ENCODE measurements at places on chromosomes 6 and 20. TPM values are rescaled to one million over a fixed set of nuclear protein-coding genes. Genes with fewer than 3 reads are reported as not detected.
A peak's percentile ranks its signal among the peaks of the same experiment; 100 is the strongest.

DNA sequence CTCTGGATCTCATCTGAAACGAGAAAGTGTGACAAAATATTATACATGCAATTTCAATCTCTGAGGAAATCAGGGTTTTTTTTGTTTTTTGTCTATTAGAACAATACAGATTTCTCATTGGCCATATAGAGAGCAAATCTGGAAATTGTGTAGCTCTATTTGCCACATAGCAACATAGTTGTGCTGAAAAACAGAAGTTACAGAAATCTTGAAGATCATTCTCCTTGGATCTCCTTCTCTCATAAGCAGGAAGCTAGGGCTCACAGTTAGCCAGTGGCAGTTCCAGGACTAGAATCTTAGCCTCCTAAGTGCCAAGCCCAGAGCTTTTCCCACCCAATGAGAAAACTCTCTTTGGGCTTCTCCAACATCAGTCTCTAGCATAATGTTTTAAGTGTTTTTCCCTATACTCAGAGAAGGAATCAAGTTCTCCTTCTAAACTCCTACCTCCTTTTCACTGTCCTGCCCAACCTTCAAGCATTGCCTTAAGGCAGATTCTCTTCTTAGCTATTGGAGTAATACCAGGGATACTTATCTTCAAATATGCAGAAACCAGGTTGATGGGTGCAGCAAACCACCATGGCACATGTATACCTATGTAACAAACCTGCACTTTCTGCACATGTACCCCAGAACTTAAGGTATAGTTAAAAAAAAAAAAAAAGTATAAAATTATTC is 211.6 kb downstream of the ALDH8A1 start:
- no peak overlapping the region for H3K27ac ChIP-seq
- H3K36me3 ChIP-seq: no peaks in the 10 kb centered on the region
- DNase-seq: no peak
- H3K27me3 ChIP-seq: peaks cover 26% of the 10 kb centered on the region

DNA sequence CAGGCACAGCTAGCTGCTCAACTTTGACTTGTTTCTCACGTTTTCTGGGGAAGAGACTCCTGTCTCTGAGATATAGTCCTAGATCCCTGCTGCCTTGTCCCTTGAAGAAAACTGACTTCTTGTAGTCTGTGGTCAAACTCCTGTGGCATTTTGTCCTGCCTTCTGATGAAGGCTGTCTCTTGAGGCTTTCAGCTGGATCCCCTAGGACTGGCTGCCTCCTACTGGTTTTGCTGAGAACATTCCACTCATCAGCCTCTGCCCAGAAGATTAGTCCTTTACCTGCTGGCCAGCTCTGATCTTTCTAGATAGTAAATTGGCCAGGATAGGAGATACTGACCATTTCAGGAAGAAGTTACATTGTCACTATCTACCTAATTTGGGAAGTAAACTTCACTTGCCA is 71.9 kb upstream of the CNR1 start:
- H3K36me3 ChIP-seq: no peaks in the 10 kb centered on the region
- H3K27ac ChIP-seq: no peak overlapping the region
- no peaks in the 10 kb centered on the region for H3K4me1 ChIP-seq
- H3K4me3 ChIP-seq: no peak overlapping the region

GRCh38 chr20:39146394-39146793 is 184.2 kb downstream of the DHX35 start:
- no peak overlapping the region for H3K27ac ChIP-seq
- peaks cover 5% of the 10 kb centered on the region for H3K27me3 ChIP-seq
- H3K4me1 ChIP-seq: no peaks in the 10 kb centered on the region
- DNase-seq: no peak

DNA sequence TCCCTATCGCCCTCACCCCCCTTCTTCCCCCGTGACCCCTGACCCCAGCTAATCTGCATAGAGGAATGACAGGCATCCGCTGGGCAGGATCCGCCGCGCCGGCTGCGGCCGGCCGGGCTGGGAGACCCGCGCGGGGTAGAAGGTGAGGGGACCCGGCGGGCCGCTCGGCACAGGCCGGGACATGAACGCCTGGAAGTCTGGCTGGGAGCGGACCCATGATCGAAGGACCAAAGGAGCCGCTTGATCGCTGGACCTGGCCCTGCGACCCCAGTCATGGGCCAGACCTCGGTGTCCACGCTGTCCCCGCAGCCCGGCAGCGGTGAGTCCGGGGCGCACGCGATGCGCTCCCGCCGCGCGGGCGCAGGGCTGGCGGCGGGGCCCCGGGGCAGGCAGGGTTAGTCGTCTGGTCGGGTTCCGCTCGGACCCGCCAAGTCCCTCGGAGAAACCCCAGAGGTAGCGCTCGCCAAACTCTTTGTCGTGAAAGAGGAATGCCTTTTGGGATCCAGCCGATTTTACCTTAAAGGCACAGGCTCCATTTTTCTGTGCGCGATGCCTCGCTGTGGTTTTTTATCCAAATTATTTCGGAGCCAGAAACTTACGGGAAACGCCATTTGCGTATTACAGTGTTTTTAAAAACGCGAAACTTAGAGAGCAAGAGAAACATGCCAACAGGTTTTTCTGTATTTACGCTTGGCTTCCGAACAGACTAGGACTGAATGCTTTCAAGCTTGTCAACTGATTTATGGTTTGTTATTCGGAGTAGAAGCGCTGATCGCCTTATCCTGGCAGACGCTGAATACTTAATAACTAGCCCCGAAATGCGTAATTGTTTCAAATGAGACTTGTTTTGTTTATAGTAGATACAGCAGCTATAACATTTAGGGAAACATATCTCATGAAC is at the start of gene PHACTR2:
Gene PHACTR2, plus strand, starts transcription at position 75 of the 901 bp plus-strand sequence. Its CDS starts 199 bp downstream, at position 274.
- H3K36me3 ChIP-seq: peaks cover 2% of the 10 kb centered on the region
- H3K27me3 ChIP-seq: peaks cover 35% of the 10 kb centered on the region
- no peak within 1 kb of the TSS for H3K27ac ChIP-seq
- peak within 1 kb of the TSS; percentile 80 for H3K4me3 ChIP-seq
- H3K4me1 ChIP-seq: peaks cover 6% of the 10 kb centered on the region

DNA sequence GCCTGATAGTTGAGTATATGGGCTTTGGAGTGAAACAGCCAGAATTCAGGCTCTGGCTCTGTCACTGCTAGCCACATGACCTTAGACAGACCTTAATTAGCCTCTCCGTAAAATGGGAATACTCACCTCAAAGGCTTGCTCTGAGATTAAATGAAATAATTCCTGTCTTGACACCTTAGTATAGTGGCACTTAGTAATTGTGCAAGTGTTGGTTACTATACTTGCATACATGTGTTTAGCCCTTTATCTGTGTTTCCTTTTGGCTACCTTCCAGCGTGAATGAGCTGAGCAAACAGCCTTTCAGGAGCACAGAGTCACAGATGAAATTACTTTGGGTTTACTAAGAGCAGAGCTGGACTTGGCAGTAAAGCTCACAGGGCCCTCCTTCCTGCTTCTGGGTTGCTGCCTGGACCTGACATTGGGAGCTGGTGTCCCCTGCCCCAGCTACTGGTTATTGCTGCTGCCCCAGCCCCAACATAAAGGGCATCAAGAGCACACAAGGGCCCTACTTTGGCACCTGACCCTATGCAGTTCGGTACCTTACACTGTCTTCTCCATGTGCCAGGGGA is 32.8 kb downstream of the CD164 start:
- no peak for DNase-seq
- H3K4me3 ChIP-seq: no peak overlapping the region
- H3K27me3 ChIP-seq: no peaks in the 10 kb centered on the region
- peaks cover 30% of the 10 kb centered on the region for H3K36me3 ChIP-seq
- peaks cover 12% of the 10 kb centered on the region for H3K4me1 ChIP-seq

GRCh38 chr20:18252597-18253451 is 35.5 kb upstream of the ZNF133 start:
- no peaks in the 10 kb centered on the region for H3K36me3 ChIP-seq
- peaks cover 12% of the 10 kb centered on the region for H3K27me3 ChIP-seq
- DNase-seq: no peak
- no peak overlapping the region for H3K27ac ChIP-seq
- H3K4me3 ChIP-seq: no peak overlapping the region

- H3K27me3 ChIP-seq: no peaks in the 10 kb centered on the region
- no peak for DNase-seq
- H3K27ac ChIP-seq: peak overlapping the region; percentile 3
- peak overlapping the region; percentile 30 for H3K4me3 ChIP-seq
- H3K4me1 ChIP-seq: peaks cover 14% of the 10 kb centered on the region
Measured at GRCh38 chr6:12270551-12271230, 19.5 kb upstream of the EDN1 start.

- H3K27me3 ChIP-seq: peaks cover 32% of the 10 kb centered on the region
- DNase-seq: no peak
- no peak overlapping the region for H3K4me3 ChIP-seq
Measured at GRCh38 chr6:133248241-133249001, 7.3 kb downstream of the EYA4 start.

DNA sequence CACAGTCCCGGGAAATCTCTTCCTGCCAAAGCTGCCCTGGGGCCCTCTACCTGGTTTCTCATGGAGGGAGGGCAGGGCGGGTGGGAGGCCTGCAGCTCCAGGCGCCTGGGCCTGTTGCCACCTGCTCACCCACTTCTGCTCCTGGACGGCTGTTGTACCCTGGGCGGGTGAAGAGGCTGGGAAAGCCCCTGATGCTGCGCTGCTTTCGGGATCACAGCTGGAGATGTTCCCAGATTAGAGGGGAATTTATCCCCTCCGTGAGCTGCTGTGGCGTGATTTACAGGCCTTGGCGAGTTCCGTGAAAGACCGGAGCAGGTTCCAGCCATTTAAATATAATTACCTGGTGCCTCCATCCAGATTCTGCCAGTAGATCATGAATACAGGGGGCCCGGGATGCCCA is 12.3 kb upstream of the VSTM2L start:
- H3K27ac ChIP-seq: no peak overlapping the region
- H3K4me3 ChIP-seq: no peak overlapping the region
- no peaks in the 10 kb centered on the region for H3K4me1 ChIP-seq
- DNase-seq: no peak
- H3K36me3 ChIP-seq: no peaks in the 10 kb centered on the region

- H3K4me3 ChIP-seq: peak overlapping the region; percentile 96
- DNase-seq: peak; percentile 74
- H3K27me3 ChIP-seq: peaks cover 14% of the 10 kb centered on the region
- peaks cover 11% of the 10 kb centered on the region for H3K36me3 ChIP-seq
- H3K27ac ChIP-seq: peak overlapping the region; percentile 99
- peaks cover 21% of the 10 kb centered on the region for H3K4me1 ChIP-seq
Measured at GRCh38 chr6:127266892-127267645, 405 bp downstream of the RNF146 start.

- H3K27ac ChIP-seq: no peak within 1 kb of the TSS
- peak; percentile 35 for DNase-seq
- no peaks in the 10 kb centered on the region for H3K36me3 ChIP-seq
- peaks cover 45% of the 10 kb centered on the region for H3K27me3 ChIP-seq
Measured at GRCh38 chr6:84033523-84034451, at the start of gene MRAP2. Gene MRAP2, plus strand, starts transcription at chr6:84033772. Its CDS starts 21,547 bp downstream, at chr6:84055319.

GRCh38 chr6:44456070-44456965 is 68.8 kb downstream of the CDC5L start:
- H3K4me3 ChIP-seq: no peak overlapping the region
- peaks cover 3% of the 10 kb centered on the region for H3K4me1 ChIP-seq
- DNase-seq: peak; percentile 49
- H3K27me3 ChIP-seq: peaks cover 6% of the 10 kb centered on the region
- H3K27ac ChIP-seq: no peak overlapping the region

DNA sequence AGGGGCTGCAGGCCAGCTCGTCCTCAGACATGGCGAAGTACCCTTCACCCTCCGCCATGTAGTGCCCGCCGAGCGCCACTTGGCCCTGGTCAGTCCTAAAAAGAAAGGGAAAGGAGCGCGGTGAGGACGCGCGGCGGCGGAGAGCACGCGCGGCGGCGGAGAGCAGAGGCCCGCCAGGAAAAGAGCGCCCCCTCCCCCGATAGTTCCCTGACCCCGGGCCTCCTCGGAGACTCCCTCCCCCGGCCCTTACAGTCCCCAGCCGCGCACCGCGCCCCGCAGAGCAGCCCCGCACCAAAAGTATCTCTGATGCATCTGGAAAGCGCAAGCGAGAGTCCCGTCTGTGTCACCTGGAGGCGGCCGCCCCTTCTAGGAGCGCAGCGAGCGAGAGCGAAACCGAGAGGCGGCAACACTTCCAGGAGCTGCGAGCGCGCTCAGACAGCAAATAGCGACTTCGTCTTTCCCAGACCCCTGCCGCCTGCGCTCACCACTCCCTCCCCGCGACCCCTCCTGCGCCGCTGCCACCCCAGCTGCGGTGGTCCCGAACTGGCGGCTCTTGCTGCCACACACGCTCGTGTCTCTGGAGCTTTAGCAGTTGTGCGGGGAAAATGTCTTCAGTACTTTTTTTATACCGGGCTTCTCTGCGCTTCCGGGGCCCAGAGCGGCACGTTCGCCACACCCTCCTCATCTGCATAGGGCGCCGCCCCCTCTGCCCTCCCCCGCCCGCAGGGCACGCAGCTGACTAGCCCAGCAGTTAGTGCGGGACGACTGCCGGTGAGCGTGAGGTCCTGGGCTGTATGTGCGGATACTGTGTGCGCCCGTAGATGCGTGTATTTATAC is at the start of gene TENT5A:
Gene TENT5A, minus strand, starts transcription at position 598 of the 837 bp plus-strand sequence. Its CDS starts 540 bp downstream, at position 58.
- H3K27me3 ChIP-seq: peaks cover 10% of the 10 kb centered on the region
- peaks cover 10% of the 10 kb centered on the region for H3K36me3 ChIP-seq
- peak within 1 kb of the TSS; percentile 91 for H3K27ac ChIP-seq
- H3K4me1 ChIP-seq: peaks cover 22% of the 10 kb centered on the region
- DNase-seq: peak; percentile 87

DNA sequence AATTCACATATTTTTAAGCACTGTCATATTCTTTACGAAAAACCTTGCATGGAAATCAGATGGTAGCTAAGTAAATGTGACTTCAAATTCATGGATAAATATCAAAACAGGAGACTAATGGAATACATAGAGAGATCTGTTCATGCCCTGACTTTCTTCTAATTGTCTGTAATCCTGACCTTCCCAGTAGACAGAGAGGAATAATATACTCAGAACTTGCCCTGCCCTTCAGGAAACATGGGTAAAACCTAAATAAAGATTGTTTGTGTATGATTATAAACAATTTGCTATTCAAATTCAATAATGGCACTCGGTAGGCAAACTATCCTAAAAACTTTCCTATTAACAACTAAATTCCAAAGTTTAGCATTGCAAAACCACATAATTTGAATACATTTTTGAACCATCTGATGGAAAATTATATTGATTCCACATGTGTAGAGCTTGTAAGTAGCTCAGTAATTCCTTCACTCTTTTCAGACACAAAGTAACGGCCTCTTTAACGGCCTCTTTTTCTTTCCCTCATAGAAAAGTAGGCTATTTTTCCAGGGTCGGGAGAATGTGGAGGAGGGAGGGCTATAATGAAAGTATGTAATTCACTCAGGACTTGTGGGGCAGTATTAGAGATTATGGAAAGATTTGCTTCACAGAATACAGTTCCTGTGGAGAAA is 227.6 kb downstream of the ALDH8A1 start:
- no peak for DNase-seq
- no peaks in the 10 kb centered on the region for H3K4me1 ChIP-seq
- H3K36me3 ChIP-seq: no peaks in the 10 kb centered on the region

GRCh38 chr6:54214286-54214685 is 94.0 kb upstream of the TINAG start:
- H3K27ac ChIP-seq: no peak overlapping the region
- H3K4me1 ChIP-seq: peaks cover 2% of the 10 kb centered on the region

LPIN3 gene
- total RNA-seq: 2.5 TPM

SLC2A4RG gene
- total RNA-seq: 134 TPM

APOBEC2 gene
- not detected for total RNA-seq

C2 gene
- 2.1 TPM for total RNA-seq

CNPY3 gene
- total RNA-seq: 91.4 TPM

FAM8A1 gene
- 14.9 TPM for total RNA-seq

TTPAL gene
- 16.9 TPM for total RNA-seq

CABLES2 gene
- total RNA-seq: 14.4 TPM

NHSL1 gene
- total RNA-seq: 0.14 TPM

FRMD1 gene
- not detected for total RNA-seq
